ENCODE measurements at places on chromosomes 7 and 10.
A peak's percentile ranks its signal among the peaks of the same experiment; 100 is the strongest.

DNA sequence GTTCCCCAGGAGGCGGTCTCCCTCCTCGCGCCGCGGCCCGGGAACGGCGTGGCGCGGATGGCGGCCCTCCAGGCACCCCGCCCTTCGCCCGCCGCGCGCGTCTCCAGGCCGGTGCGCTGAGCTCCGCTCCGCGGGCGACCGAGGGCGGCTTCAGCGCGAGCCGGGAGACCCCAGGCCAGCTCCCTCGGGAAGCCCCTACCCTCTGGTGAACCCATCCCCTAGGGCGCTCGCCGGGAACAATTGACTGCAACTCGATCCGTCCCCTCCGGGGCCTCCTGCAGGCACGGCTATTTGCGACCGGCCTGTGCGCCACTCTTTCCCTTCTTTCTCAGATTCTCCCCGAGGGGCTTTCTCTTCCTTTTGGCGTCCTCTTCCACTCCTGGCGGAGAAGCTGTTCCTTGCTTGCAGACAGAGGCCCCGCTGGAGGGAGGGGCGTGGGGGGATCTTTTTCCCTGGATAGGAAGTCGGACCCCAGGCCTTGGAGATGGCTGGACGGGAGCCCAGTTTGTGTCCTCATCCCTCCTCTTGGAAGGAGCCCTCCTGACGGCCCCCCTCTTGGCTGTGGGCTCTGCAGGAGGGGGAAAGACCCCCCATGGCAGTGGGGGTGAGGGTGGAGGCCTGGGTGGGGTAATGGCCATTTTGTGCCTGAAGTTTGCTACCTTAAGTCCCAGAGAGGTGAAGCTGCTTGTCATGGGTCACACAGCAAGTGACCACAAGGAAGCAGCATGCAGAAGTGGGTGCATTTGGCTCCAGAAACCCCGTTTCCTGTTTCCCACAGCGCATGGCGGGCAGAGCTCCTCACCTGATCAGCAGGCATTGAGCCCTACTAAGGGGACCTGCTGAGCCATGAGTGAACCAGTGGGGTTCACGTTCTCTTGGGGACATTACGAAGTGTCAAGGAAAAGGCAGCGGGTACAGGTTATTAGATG lies 171.2 kb upstream of the TNRC18 start:
- DNase-seq = no peak

DNA sequence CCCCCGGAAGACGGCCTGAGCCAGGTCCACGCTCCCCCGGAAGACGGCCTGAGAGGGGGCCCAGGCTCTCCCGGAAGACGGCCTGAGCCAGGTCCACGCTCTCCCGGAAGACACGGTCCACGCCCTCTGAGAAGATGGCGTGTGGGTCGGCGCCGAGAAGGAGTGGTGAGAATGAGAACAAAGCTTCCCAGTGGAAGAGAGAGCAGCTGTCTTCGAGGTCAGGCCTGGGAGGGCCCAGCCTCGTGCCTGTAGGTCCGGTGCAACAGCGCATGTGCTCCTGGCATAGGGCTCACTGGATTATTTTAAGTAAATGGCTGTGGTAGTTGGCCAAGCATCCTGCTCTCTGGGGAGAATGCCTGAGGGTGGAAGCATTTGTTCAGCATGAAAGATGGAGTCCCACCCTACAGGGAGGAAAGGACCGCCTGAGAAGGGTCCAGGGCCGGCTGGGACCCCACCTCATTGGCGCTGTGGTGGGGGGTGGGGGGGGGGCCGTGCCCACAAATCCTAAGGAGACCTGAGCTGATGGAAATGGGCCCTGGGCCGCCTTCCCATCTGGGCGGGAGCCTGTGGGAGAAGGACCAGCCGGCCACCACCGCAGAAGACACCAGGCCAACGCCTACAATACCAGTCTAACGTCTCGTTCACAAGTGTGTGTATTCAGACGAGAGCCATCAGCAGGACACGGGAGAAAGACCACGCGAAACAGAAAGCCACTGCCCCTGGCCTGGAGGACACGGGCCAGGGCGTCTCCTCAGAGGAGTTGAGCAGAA lies 210.0 kb downstream of the WDR37 start:
- no peak for DNase-seq

GRCh38 chr7:43302211-43302711 lies 189.8 kb downstream of the HECW1 start:
- DNase-seq = no peak

DNA sequence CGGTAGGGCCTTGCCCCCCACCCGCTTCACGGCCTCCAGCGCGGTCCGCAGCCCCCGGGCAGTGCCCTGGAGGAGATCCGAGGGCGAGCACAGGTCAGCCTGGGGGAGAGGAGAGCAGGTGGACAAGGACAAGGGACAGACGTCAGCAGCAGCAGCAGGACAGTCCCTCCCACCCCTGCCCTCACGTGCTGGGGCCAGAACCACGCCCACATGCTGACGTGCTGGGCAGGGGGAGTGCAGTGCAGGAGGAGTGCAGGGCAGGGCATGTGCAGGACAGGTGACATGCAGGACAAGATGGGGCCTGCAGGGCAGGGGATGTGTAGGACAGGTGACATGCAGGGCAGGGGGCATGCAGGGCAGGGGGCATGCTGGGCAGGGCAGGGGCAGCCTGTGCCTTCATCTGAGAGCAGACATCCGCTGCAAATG lies 1.5 kb upstream of the SAP25 start:
- no peak for DNase-seq

- DNase-seq = no peak
Measured at GRCh38 chr7:78121888-78122287, 323.3 kb downstream of the PHTF2 start.

GRCh38 chr7:105656922-105657521 lies 75.7 kb upstream of the EFCAB10 start:
- no peak for DNase-seq

- no peak for DNase-seq
Measured at GRCh38 chr7:10798044-10798443, 175.6 kb upstream of the PHF14 start.

GRCh38 chr7:26397796-26398426 lies 106.2 kb downstream of the SNX10 start:
- DNase-seq = no peak

DNA sequence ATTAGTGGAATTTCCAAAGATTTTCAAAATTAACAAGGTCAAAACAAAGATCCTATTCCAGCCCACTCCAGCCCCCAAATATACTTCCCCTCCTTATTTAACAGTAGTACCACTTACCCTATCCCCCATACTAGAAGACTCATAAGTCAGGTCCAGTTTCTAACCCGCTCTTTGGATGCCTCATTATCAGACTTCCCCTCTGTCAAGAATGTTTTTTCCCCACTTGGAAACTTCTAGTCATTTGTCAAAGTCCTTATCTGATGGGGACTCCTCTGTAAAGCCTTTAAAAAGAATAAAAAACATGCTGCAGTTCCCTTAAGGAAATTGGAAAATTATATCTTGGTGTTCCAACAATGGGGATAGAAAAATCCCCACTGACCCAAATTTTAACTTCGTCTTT lies 70.1 kb downstream of the IMMP2L start:
- DNase-seq = no peak

DNA sequence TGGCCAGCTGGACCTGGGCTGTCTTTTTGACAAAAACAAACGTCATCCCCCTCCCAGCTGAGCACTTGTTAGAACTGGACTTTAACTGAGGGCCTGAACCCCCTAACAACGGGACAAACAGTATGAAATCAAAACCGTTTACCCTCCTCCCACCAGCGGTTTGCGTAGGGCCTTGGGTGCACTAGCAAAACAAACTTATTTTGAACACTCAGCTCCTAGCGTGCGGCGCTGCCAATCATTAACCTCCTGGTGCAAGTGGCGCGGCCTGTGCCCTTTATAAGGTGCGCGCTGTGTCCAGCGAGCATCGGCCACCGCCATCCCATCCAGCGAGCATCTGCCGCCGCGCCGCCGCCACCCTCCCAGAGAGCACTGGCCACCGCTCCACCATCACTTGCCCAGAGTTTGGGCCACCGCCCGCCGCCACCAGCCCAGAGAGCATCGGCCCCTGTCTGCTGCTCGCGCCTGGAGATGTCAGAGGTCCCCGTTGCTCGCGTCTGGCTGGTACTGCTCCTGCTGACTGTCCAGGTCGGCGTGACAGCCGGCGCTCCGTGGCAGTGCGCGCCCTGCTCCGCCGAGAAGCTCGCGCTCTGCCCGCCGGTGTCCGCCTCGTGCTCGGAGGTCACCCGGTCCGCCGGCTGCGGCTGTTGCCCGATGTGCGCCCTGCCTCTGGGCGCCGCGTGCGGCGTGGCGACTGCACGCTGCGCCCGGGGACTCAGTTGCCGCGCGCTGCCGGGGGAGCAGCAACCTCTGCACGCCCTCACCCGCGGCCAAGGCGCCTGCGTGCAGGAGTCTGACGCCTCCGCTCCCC lies at the start of gene IGFBP1:
TSS of gene IGFBP1 (plus strand) at position 304 of the 808 bp plus-strand sequence. CDS start at position 469, 165 bp downstream.
- no peak for DNase-seq

- DNase-seq = peak; percentile 26
Measured at GRCh38 chr10:102230264-102230860, 4.3 kb downstream of the ELOVL3 start.

DNA sequence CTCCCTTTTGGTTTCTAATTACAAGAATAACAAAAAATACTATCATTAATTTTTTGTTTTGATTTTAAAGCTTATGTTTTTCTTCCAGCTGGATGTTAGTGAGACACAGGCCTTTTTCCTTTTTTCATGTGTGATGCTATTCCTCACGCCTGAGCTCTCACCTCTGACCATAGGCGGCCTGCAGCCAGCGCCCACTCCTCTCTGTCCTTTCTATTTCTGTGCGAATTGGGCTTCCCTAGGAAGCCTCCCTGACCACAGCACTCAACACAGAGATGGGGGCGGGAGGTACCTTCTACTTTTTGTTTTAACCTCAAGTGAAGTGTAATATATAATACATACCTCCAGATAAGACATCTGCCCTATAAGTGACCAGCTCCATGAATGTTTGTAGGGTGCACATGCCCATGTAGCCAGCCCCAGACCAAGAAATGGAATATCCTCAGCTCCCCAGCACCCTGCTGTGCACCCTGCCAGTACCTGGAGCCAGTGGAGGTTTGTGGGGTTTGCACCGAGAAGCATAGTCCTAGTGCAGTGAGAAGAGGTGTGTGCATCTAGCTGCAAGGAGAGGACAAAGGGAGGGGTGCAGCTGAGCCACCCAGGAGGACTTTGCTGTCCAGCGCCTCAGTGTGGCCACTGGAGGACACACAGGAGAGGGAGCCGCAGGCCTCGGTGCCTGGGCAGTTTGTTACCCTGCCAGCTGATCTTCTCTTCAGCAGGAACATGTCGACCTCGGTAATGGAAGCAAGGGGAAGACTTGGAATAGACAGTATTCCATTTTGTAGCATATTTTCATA lies 38.5 kb downstream of the BNIP3 start:
- DNase-seq = no peak

DNA sequence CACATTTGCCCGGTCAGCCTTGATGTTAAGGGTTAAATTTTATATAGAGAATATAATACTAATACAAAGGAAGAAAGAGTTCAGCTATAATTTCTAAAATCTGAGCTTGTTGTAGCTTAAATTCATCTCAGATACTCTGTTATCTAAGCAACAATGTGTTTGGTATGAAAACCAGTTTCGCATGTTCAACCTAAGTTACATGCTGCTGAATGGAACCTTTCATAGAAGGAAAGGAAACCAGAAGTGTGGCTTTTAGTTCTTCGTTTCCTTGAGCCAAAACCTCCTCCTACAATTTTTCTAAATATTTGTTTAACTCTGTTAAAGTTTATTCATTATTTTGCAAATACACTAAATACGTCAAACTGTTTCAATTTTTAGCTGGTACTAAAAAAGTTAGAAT lies 18.5 kb downstream of the AGR2 start:
- DNase-seq = no peak

GRCh38 chr10:63042256-63042655 lies 90.9 kb upstream of the NRBF2 start:
- DNase-seq = no peak

DNA sequence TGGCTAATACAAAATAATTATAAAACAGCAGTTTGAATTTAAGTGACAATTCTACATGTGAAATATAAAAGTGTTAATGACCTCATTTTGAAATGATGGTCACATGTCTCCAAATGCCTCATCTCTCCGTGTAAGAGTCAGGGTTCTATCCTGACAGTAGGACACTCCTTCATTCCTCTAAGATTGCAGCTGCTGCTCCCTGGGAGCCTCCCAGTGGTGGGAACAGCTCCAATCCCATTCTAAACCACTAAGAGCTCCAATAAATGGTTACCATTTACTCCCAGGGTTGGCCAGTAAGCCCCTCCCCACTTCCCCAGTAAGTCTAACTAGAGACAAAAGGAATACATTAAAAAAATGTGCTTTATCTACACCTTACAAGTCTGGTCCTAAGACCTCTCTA lies 344.6 kb upstream of the AOAH start:
- no peak for DNase-seq

GRCh38 chr10:127091354-127091753 lies 105.0 kb downstream of the INSYN2A start:
- no peak for DNase-seq

- no peak for DNase-seq
Measured at GRCh38 chr10:131786756-131787605, 113.8 kb upstream of the PPP2R2D start.

DNA sequence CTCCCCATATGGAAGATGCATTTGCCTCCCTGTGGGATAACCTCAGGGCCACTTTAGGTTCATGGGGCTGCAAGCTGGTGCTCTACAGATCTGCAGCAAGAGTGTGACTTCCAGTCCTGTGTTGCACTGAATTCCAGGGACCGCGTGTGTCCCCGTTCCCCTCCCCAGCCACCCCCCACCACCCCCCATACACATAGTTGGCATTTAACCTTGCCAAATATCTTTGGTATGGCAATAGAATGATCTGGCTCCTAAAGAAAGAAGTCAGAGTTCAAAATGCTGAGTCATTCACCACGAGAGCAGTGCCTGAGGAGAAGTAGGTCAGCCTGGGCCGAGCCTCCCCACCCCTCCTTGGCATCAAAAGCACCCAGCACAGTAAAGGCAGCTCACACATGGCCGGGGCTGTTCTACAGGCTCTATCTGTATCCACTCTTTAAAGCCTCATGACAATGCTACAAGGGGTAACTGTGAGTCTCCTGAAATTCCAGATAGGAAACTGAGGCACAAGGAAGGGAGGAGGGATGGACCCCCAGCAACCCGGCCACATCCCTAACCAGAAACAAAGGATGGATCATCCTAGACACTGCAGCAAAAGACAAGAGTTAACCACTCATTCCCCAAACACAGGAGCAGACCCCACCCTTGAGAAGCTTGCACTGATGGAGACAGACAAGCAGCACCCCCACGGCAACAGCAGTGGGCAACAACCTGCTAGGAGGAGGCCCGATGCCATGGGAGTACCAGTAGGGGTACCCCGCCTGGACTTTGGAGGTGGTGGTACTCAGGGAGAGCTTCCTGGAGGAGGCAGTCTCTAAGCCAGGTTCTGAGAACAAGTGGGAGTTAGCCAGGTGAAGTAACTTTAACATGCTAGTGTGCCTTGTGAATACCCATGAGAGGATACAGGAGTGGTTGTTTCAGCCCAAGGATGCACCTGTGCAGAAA lies 70.3 kb upstream of the NANOS1 start:
- no peak for DNase-seq

GRCh38 chr7:36064676-36065075 lies 88.4 kb upstream of the EEPD1 start:
- no peak for DNase-seq

GRCh38 chr7:7786595-7786994 lies 68.2 kb upstream of the RPA3 start:
- DNase-seq = no peak

- DNase-seq = no peak
Measured at GRCh38 chr7:55113760-55114540, 95.1 kb downstream of the EGFR start.

GRCh38 chr10:62919776-62920175 lies 103.6 kb upstream of the EGR2 start:
- DNase-seq = no peak
